ENCODE measurements at places on chromosomes 12 and 14. TPM values are rescaled to one million over a fixed set of nuclear protein-coding genes. Genes with fewer than 3 reads are reported as not detected.
A peak's percentile ranks its signal among the peaks of the same experiment; 100 is the strongest.

DNA sequence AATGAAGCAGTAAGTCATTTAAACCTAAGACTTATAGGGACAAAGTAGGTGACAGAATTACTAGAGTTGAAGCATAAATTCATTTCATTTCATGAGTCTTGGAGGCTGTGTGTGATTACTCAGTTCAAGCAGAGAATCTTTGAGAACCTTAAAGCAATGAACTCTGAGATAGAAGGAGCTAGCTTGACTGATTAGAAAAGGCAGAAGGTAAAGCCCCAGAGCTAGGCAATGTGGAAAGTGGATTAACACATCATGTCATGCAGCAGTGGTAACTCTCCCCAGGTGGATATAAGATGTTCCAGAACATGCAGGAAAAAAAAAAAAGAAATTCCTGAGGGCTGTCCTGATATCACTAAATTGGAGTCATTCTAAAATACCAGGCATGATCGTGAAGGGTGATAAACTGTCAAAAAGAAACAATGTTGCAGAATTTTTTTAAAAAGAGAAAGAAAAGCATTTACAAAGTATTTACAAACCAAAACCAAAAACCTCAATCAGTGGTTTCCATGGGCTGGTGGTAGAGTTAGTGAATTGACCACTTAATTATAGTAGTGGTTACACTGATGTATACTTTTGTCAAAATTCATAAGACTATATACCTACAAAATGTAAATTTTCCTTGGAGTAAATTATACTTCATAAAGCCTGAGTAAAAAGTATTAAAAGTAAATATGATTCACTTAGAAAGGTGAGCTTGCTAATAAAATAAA is 12.7 kb upstream of the SLC16A7 start:
- DNase-seq = no peak

GRCh38 chr12:89386138-89386537 is 33.8 kb upstream of the DUSP6 start:
- DNase-seq = no peak

GRCh38 chr14:100243020-100243419 is 4.1 kb downstream of the YY1 start:
- DNase-seq = no peak

GRCh38 chr14:68464711-68465110 is 328.2 kb downstream of the ZFP36L1 start:
- no peak for DNase-seq

GRCh38 chr12:78406213-78406612 is 458.4 kb upstream of the SYT1 start:
- no peak for DNase-seq

DNA sequence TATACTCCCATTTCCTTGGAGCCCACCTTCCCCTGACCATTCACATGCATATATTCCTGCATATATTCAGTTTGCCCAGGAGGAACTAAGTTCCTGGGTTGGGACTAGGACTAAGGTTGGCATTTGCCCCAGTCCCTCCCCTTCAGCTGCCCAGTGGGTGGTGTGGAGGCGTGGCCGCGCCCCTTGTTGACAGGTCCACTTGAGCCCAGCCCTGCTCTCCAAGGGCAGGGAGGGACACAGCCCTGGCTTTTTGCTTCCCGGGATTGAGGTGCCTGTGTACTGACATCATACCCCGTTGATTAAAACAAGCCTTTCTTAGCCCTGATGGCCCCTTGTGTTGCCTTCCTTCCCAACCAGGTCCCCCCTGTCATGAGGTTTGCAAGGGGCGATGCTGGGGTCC is 7.3 kb downstream of the ERBB3 start:
- DNase-seq = peak; percentile 89

- DNase-seq = no peak
Measured at GRCh38 chr14:55313480-55313879, 42.3 kb downstream of the FBXO34 start.

- DNase-seq = no peak
Measured at GRCh38 chr12:76445462-76445861, 97.2 kb upstream of the BBS10 start.

DNA sequence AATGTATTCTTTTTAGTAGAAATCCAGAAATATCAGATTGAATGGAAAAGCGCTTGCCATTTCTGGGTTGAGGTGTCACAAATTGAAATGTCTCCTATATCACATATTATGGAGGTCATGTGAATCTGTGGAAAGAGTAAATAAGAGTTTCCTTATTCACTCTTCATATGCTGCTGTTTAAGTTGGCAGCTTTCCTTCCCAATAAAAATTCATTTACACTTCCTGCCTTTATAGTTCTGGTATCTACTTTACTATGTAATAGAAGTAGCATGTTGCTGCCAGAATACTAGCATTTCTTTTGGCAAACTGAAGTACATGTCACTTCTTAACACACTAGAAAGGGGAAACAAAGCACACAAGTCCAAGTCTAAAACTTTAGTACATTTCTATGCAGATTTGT is 60.8 kb downstream of the SDR9C7 start:
- no peak for DNase-seq

- no peak for DNase-seq
Measured at GRCh38 chr14:34087571-34087970, 136.7 kb upstream of the EGLN3 start.

DNA sequence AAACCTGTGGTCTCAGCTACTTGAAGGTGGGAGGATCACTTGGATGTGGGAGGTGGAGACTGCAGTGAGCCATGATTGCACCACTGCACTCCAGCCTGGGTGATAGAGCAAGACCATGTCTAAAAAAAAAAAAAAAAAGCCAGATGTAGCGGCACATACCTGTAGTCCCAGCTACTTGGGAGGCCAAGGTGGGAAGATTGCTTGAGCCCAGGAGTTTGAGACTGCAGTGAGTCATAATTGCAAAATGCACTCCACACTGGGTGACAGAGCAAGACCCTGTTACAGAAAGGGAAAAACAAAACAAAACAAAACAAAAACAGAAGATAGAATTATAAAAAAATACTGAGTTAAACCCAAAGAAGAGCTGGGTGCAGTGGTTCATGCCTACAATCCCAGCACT is 29.1 kb upstream of the APOF start:
- DNase-seq = no peak

DNA sequence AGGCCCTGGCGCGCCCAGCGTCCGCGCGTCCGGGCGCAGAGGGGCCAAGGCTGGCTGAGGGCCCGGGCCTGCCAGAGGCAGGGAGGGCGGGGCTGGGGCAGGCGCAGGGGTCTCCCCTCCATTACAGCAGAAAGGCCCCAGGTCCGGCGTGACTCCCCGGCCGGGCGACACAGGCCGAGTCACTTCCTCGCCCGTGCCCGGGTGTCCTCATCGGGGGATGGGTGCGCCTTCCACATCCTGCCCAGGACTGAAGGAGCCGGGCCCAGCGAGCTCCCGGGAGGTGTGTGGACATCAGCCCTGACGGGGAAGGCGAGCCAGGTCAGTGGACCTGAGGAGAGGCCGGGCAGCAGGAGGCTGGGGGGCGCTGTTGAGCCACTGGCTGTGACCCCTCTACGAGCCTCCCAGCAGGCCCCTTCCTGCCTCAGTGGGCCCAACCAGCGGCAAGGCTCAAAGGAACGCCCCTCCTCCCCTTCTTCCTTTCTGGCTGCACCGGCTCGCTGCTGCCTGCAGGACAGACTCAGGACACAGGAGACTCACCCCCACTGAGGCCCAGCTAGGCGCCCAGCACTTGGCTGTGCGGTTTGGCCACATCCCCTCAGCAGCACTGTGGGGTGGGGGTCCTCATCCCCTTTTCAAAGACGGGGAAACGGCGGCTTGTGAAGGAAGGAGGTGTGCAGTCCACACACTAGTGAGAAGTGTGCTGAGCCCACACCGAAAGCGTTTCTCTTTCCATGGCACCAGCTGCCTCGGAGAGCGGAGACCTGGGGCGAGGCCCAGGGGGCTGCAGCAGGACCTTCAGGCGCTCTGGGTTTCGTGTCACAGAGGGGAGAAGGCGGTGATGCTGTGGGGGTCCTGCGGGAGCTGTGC is 606 bp downstream of the TNFAIP2 start:
- DNase-seq = peak; percentile 81

DNA sequence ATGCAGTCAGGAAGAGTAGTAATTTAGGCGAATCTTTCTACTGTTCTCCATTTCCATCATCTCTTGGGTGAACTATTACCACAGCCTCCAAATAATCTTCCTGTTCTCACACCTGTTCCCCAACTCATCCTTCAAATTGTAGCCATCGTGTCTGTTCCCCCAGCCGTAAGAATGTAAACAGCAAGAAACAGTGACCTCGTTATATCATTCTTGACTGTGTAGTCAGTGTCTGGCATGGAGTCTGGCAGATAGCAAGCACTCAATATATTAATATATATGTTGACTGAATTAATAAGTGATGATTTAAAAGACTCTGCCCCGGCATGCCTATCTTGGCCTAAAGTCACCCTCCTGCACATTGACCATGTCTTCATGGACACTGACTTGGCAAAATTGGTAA is 20.3 kb downstream of the PDE6H start:
- no peak for DNase-seq

- no peak for DNase-seq
Measured at GRCh38 chr12:124162151-124163110, 132.5 kb upstream of the RFLNA start.

DNA sequence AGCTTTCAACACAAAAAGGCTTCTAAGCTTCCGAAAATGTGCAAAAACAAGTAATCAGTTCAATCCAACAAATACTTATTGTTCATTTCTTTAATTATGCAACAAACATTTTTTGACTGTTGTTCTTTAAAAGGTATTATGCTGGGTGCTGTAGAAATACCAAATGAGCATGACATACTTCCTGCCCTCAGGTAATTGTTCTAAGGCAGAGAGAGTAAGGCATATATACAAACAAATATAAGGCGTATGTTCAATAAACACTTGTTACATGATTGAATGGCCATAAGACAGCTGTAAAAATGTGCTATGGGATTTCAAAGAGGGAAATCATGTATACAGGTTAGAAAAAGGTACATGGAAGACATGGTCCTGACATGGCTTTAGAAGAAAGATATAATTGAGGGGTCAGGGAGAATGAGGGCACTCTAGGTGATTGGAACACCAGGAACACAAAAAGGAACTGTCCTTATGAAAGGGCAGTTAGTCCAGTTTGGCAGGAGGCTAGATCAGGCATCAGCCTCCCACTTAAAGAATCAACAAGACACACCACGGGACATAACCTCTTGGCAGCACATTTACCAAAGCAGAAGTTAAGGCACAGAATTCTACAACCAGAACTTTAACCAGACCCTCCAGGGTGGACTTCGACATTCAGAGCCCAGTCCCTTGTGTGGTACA is 135.8 kb upstream of the SCAF11 start:
- DNase-seq = no peak

- DNase-seq = peak; percentile 55
Measured at GRCh38 chr14:92726135-92726932, 22.1 kb downstream of the LGMN start.

- peak; percentile 80 for DNase-seq
Measured at GRCh38 chr12:49588721-49589516, 16.5 kb downstream of the FAM186B start.

GRCh38 chr14:35949920-35950513 is 123.9 kb downstream of the BRMS1L start:
- no peak for DNase-seq

- no peak for DNase-seq
Measured at GRCh38 chr12:26918321-26919215, 19.2 kb downstream of the INTS13 start.

GRCh38 chr14:54175298-54175942 is 218.8 kb upstream of the BMP4 start:
- DNase-seq = no peak

DNA sequence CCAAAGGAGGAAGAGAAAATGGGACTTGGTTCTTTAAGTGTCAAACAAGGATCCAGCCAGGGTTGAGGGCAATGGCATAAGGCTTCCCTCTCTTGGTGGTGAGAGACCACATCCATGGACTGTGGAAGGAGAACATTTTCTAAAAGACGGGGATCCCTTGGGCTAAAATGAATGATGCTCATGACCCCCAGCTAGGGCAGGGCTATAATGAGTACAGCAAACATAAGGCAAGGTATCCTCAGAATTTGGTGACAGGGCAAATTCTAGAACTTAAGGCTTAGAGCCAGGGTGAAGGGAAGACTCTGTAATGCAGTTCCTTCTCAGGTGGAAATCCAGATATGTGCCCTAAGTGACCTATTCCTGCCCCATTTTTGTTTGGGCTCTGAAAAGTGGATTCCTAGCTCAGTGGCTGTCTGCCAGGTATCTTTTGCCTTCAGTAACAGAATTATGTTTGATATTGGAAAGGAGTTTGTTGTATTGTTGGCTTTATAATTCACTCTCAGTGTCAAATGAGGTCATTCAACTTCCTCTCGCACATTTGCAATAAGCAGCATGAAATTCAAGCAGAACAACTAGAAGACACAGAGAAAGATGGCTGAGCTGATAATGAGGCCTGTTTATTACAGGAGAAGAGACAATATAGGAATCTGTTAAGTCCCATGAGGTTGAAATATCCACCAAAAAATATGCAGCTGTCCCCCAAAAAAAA is 76.8 kb downstream of the DAD1 start:
- no peak for DNase-seq

DNA sequence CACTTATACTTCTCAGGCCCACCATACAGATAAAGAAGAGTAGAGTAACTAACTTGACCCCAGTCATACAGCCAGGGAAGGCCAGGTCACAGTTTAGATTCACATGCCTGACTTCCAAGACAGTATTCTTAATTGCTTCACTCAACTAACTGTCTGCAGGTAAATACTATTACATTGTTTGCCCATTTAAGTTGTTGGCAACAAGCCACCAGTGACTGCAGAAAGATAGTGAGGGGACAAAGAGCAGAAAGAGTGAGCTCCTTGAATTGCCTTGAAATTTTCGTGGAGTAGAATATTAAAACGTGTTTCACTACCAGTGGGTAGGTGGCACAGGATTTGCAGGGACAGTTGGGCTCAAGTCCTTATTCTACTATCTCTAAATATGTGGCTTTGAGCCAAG is 146.3 kb upstream of the RMST start:
- DNase-seq = no peak

- no peak for DNase-seq
Measured at GRCh38 chr12:16833376-16834015, 227.5 kb upstream of the LMO3 start.

Gene SLC7A7
- 4.7 TPM for total RNA-seq

Gene SLC8A3
- 0.12 TPM for total RNA-seq

Gene CLEC9A
- not detected for total RNA-seq

Gene GRIN2B
- total RNA-seq = 0.17 TPM

Gene METTL3
- 27.3 TPM for total RNA-seq

Gene BIN2
- 1.7 TPM for total RNA-seq

Gene LHX5
- not detected for total RNA-seq

Gene KRT6C
- total RNA-seq = not detected

Gene MAP1LC3B2
- total RNA-seq = 3.2 TPM

Gene MOAP1
- 54.6 TPM for total RNA-seq

Gene SLC25A21
- 0.89 TPM for total RNA-seq

Gene TMEM19
- total RNA-seq = 30.9 TPM

Gene SLC6A12
- 1.2 TPM for total RNA-seq

Gene ZNF891
- 1.0 TPM for total RNA-seq

Gene RILPL1
- total RNA-seq = 116 TPM

Gene PDZRN4
- total RNA-seq = 0.22 TPM

Gene CRADD
- 30.4 TPM for total RNA-seq

Measured in left ventricle myocardium superior (tissue), 1 donor.